Hindlimb muscle (tissue), 1 donor: ENCODE measurements at places on chromosomes 6 and 20.

DNA sequence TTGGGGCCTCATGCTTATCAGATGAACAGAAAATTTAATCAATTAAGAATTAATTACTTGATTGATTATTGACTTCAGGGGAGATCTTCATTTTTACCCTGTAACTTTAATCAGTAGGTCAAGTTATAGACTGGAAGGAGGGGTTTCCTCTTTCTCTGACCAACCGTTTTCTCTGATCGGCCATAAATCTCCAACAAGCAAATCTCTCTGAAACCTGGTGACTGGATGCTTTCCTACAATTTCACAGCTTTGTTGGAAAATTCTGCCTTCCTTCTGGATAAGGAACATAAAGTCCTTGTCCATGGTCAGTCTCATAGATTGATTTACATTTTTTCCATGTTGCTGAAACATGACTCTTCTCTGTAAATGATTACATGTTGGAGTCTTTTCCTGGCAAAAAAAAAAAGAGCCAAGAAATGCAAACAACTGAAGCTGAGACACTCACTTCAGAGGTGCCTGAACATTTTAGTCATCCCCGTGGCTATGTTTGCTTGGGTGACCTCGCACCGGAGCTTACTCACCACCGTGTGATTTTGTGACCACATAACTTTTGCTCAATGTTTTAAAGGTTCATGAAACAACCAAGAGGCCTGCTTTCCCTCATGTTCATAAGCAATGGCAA is 31.0 kb downstream of the IRF4 start:
- DNase-seq: peak; percentile 20

- DNase-seq: no peak
Measured at GRCh38 chr20:25478889-25479568, 71.6 kb downstream of the GINS1 start.

GRCh38 chr6:51350308-51350904 is 531.7 kb downstream of the TFAP2B start:
- no peak for DNase-seq

GRCh38 chr6:134937426-134937825 is 12.5 kb downstream of the ALDH8A1 start:
- no peak for DNase-seq

- DNase-seq: peak; percentile 46
Measured at GRCh38 chr6:144660561-144661115, 375.5 kb downstream of the UTRN start.

GRCh38 chr6:33108307-33108706 is 32.5 kb downstream of the HLA-DPB1 start:
- DNase-seq: no peak

- no peak for DNase-seq
Measured at GRCh38 chr6:36724514-36725390, 27.1 kb downstream of the RAB44 start.

DNA sequence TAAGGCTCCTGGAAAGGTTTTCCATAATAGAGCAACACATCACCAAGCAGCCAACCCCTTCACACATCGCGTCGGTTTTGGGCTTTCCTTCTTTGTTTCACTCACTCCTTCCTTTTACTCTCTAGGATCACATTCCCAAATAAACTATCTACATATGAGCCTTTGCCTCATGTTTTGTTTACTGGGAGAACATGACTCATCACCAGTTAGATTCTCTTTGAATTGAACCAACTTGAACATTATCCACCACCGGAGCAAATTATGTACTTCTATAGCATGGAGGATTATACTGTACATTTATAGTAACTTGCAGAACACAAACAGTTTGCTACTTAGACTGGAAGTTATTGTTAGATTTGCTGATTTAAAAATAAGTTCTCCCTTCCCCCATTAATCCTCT is 41.0 kb downstream of the SAMD5 start:
- no peak for DNase-seq
